ENCODE measurements at places on chromosomes 2 and 18.
A peak's percentile ranks its signal among the peaks of the same experiment; 100 is the strongest.

GRCh38 chr2:77428946-77429345 lies 93.2 kb downstream of the LRRTM4 start:
- no peak for DNase-seq

DNA sequence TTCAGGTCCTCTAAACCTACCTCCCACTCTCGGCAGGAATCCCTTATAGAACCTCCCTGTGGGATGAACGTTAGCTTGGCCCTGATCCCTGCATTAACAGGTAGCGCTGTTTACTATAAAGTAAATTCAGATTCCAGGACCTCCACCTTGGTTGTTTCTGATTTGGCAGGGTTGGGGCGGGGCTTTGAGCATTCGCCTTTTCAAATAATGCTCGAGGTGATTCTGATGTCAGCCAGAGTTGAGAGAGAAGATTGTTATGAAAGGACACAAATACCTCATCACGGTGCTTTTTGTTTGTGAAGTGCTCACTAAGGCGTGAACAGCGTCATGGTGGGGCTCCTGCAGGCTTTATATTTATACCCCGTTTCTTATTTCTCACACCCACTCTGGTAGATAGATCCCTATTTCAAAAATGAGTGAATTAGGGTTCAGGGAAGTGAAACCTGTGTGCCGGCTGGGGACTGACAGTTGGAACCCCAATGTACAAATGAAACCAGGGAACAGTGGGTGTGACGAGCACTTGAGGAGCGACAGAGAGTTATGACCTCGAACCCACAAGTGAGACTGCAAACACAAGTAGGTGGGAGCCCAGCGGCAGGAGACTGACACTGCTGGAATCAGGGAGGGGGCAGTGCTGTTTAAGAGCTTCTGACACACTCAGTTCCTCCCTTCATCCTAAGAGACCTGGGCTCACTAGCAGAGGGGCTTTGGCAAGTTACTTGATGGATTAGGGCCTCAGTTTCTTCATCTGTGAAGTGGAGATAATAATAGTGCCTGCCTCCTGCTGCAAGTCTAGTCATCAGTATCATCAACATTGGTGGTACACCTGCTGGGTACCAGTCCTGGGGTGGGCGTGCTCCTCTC lies 14.2 kb upstream of the CXCR4 start:
- no peak for DNase-seq

- DNase-seq, result no peak
Measured at GRCh38 chr18:565562-566061, 14.6 kb upstream of the CETN1 start.

- DNase-seq, result no peak
Measured at GRCh38 chr18:51727780-51728179, 530.3 kb upstream of the MEX3C start.

- no peak for DNase-seq
Measured at GRCh38 chr2:42090216-42090615, 42.4 kb downstream of the PKDCC start.

DNA sequence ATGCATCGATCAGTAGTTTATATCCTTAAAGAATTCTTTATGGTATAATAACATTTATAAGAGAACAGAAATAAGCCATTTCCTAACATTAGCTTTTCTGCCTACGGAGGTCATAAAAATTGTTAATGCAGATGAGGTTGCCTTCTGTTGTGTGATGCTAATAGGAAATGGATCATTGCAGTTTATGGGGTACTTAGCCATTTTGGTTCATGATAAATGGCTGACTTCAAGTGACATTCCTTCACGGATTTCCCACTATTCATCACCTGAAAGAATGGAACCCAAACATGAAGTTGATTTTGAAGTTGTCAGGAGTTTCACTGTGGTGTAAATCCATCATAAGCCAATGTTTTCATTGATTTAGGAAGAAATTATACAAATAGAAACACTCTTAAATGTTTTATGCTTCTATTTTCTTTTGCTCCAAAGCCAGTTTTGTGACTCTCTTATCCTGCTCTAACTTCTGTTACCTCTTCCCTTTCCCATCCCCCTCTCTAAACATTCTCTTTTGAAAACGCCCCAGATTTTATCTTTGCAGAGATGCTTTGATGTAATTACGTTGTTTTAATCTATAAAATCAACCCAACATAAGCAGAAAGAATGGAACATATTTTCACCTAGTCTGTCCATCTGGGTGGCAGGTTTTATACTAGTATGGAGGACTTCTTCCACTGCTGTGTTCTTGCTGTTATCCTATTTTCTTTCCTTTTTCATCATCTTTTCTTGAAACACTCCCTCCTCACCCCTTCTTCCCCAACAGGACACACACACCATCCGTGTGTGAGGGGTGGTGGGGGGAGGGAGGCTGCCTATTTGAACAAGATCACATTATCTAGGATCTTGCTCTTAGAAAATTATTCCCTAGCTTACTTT lies 58.2 kb downstream of the GREB1L start:
- DNase-seq, result no peak

DNA sequence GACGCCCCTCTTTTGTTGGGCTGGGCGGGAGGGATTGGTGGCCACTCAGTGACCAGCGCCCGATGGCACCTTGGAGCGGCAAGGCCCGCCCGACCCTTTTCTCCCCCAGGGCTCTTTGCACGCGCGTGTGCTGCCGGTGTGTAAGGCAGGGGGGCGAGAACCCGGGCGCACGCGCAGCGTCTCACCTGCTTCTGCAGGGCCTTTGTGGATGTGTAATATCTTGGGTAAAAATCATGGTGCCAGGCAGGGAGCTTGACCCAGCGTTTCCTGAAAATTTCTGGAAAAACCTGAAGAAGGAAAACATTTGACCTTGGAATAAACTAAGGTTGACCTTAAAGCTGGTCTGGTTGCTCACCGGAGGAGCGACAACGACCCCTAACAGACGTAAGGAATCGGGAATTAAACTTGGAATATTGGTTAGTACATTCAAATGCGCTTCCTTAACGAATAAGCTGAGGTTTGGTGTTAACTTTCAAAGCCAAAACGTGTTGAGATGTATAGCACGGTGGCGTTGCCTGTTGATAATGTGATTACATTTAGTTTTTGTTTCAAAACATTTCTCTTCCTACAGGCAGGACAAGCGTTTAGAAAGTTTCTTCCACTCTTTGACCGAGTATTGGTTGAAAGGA lies 438 bp downstream of the HSPE1 start:
- DNase-seq, result peak; percentile 21

DNA sequence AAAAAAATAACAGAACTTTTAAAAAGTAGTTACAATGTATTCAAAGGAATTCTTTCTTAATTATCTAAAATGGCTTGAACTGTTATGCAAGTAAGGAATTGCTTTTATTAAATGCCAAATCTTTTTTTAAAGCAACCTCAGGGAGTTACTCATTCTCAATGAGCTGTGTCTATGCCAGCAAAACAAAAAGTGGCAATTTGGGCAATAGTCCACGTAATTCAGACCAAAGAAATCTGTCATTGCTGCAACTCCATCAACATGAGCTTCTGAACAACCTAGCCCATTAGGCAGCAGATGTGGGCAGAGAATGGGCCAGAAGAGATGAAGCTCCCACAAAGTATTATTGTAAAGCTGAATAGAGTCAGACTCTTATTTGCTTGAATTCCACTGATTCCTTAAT lies 118.4 kb downstream of the ALK start:
- no peak for DNase-seq

DNA sequence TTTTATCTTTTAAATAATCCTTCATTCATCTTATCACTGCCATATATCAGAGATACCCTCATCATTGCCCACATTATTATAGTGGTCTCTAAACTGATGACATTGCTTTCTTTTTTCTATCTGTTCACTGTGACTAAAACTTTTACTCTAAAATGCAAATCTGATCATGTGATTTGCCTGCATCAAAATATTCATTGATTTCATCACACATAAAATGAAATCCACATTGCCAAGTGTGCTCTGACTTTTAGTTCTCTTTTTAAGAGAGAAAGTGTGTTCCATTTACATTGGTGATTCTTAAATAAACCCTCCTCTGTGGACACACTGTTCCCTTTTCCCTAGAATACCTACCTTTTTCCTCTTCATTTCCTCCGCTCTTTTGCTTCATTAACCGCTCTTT lies 7.5 kb downstream of the REL start:
- DNase-seq, result no peak

DNA sequence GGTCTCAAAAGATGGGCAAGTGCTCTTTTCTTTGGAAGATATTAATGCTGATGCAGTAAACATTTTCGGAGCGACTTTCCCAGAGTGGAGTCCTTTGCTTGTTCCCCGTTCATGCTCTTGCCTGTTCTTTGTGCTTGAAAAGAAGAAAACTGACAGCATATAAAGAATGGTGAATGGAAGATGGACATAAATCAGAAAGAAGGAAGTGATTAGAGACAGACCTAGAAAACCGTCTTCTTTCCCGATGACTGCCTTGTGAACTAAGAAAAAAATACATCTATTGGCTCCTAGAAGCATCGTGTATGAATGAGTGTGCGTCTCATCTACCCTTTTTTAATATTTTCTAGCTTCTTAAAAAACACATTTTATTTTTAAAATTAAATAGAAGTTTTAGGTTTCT lies 740.1 kb upstream of the FANCL start:
- DNase-seq, result no peak

DNA sequence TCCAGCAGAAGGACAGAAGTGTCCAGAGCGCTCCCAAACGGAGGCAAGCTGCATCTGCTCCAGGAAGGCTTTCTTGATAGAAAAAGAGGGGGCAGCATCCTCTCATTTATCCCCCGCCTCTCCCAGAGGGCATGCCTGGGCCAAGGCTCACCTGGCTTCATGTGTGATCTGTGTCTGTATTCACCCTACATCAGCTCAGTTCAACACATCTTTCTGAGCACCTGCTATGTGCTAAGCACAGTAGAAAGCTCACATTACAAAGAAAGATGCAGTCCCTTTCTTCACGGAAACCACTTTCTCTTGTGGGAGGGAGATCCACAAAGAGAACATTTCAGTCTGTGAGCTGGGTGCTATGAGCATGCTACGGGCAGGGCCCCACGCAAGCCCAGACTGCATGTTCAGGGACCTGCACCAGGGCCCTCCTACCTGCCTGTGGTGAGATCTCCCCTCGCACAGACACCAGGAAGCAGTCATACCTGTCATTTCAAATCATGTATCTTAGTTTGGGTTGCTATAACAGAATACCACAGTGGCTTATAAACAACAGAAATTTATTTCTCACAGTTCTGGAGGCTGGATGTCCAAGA lies 90.7 kb downstream of the PDCL3 start:
- no peak for DNase-seq

- peak; percentile 4 for DNase-seq
Measured at GRCh38 chr2:239824866-239825704, 200.1 kb downstream of the NDUFA10 start.

DNA sequence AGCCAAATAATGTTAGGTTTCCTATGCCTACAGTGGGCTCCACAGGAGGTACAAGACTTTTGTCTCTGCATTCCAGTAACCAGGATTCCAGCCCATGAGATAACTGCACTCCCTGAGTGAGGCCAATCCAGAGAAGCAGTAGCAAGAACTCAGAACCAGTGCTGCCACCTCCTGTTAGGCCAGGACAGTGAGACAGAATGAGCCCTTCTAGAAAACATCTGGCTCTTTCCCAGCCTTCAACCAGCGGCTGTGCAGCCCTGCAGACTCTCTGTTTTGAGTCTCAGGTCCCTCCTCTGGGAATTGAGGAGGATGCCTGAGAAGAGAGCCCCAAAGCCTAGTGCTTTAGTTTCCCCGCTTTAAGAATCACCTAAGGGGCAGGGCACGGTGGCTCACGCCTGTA lies 44.2 kb downstream of the ARID5A start:
- no peak for DNase-seq

- no peak for DNase-seq
Measured at GRCh38 chr2:71102981-71103681, 26.9 kb downstream of the MCEE start.

GRCh38 chr2:107354175-107354574 lies 468.2 kb upstream of the ST6GAL2 start:
- DNase-seq, result no peak

- no peak for DNase-seq
Measured at GRCh38 chr2:187710791-187711521, 156.7 kb upstream of the TFPI start.

DNA sequence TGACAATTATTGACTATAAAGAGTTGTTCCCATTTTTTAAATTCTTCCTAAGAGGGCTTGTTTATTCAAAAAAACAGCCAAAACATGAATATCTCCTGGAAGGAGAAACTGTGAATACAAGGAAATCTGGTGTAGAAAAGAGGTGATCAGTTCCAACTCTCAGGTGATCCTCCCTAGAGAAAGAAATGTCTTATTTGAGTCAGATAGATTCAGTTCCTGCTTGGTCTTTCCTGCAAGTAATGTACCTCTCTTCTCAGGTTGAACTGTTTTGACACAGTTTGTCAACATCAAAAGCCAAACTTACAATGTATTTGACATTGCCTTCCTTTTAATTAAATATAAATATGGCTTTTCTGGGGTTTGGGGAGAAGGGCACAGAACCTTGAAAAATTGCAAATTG lies 567.4 kb downstream of the ARHGAP15 start:
- DNase-seq, result no peak

GRCh38 chr2:100019499-100019898 lies 122.9 kb downstream of the AFF3 start:
- no peak for DNase-seq

- no peak for DNase-seq
Measured at GRCh38 chr18:11224153-11224552, 74.8 kb upstream of the PIEZO2 start.

DNA sequence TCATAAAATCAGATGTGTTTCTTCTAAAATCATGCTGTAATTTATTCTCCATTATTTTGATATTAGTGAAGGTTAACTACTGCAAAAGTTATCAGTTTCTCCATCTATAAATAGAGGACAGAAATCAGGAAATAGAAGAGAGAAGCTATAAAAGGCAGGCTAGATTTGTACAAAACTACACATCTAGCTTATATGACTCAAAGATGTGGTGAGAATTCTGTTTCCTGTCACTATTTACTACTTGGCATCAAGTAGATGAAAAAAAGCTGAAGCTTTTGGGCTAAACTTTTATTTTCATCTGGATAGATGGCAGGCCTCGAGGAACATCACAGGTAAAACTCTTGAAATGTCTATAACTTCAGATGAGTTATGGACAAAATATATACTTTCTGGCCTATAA lies 49.8 kb upstream of the NAB1 start:
- DNase-seq, result no peak

GRCh38 chr2:191037351-191037750 lies 23.4 kb upstream of the STAT1 start:
- no peak for DNase-seq

DNA sequence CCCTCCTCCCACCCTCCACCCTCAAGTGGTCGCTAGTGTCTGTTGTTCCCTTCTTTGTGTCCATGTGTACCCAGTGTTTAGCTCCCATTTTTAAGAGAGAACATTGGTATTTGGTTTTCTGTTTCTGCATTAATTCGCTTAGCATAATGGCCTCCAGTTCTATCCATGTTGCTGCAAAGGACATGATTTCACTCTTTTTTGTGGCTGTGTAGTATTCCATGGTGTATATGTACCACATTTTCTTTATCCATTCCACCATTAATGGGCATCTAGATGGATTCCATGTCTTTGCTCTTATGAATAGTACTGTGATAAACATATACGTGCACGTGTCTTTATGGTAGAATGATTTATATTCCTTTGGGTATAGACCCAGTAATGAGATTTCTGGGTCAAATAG lies 42.9 kb downstream of the TSPYL6 start:
- no peak for DNase-seq

Measured in right hindlimb (tissue), 1 donor.